ENCODE measurements at places on chromosomes 2 and 18.

- peak; percentile 3 for DNase-seq
These were observed 90.4 kb upstream of the SLC35G4 start for GRCh38 chr18:11518788-11519685.

GRCh38 chr2:85838641-85839040 lies 50.1 kb downstream of the ST3GAL5 start:
- no peak for DNase-seq

DNA sequence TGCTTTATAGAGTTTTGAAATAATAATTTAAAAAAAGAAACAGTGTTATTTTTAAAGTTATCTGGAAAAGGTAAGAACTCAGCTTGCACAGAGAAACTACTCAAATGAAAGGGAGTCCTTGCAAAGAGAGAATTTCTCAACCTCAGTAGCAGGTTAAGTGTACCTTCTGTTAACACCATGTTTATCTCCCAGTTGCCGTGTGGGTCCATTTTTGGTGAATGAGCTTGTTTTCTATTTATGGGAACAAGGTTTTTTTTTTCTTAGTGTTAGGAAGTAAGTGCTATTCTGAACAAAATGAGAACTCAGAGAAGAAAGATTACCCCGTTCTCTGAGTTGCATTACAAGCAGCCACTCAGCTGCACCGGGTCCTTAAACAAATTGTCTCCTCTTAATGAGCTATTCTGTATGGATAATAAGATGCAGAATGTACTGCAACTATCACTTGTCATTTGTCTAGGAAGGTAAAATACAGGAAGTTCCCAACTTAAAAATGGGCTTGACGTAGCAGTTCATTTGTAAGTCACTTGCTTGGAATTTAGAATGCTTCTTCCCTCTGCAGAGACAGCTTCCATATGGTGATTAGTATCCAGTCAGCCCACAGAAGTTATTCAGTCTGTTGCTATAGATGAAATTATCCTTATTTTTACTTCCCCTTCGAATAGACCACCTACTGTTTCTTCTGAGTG lies 74.9 kb downstream of the LTBP1 start:
- no peak for DNase-seq

- no peak for DNase-seq
These were observed 25.9 kb upstream of the DNER start for GRCh38 chr2:229740279-229740678.

GRCh38 chr2:163665817-163666216 lies 70.0 kb downstream of the FIGN start:
- DNase-seq: no peak

DNA sequence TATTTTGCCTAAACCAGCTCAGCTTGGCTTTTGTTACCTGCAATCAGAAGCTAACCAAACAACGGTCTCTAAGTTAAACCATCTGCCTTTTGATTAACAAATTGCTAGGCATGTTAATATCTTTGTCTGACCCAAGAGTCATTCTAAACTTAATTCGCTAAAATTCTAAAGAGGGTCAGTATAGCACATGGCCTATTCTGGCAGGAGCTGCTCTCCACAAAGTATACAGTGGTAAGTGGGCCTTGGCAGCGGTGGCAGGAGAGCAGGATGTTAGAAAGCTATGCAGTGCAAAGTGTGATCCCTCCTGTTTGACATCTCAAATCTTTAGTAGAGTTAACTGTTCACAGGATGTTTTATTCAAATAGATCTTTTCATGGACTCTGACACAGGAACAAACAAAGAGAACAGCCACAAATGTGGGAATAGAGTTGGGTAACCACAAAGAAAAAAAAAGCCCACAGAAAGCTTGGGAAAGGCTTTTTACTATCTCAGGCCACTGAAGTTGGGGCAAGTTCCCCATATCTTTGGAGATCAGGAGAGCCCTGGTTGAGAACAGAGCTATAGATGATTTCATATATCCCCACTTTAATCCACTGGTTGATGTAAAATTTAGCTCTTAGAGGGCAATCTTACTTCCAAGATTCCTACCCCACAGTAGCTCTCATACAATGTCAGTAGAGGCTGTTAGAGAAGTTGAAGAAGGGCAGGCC lies 10.6 kb downstream of the CFAP210 start:
- DNase-seq: no peak

DNA sequence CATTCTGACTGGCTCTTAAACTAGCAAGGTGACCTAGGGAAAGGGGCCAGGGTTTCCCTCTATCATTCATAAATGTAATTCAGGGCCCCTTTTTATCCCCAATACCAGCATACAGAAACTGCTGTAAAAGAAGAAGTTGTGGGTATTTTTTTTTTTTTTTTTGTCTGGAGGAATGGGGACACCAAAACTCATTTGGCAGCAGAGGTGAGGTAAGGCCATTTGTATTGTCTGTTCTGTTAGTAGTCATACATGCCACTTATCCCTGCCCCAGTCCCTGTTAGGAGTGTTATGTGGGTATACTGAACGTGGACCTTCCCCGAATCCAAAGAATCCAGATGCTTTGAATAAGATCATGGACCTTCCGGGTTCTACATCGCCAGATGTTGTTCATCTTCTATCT lies 1.7 kb downstream of the SEPTIN2 start:
- DNase-seq: no peak

DNA sequence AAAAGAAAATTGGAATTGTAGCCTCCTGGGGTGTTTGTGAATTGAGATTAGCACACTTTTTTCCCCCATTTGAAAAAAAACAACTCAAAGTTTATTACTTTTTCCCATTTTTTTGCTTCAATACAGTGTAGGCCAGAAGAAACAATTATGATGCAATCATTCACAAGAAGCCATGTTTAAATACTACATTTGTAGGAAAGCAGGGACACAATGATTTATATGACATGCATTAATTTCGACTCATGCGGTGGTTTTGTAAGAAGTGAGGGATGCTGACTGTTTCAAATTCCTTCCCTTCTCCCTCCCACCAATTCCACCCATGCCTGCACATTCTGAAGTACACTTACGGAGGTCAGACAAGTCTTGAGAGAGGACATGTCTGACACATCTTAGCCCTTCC lies 774.2 kb upstream of the FSHR start:
- DNase-seq: no peak

DNA sequence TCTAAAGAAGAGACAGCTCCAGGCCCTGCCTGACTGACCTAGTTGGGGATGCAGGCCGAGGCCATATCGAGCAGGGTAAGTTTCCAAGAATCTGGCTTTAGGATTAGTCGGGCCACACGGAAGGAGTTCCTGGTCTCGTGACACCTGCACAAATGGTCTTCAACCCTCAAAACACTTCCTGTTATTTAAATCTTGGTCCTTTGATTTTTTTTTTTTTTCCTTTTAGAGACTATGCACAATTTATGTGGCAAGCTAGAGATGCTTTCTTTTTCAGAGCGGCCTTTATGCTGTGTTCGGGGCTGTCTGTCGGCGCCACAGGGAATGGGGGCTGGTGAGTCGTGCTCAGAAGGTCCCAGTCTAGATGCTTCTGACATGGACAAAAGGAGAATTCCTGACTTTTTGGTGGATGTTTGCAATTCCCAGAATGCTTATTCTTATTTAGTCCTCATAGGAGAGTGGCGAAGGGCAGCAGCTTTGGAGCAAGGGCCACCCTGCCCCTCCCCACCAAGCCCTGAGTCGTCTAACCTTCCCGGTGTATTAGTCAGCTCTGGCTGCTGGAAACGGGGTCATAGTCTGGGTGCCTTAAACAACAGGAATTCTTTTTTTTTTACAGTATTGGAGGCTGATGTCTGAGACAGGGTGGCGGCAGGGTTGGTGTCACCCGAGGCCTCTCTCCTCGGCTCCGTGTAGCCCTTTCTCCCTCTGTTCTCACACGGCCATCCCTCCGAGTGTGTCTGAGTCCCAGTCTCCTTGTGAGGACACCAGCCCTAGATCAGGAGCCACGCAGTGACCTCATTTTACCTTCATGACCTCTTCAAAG lies 27.4 kb downstream of the HPCAL1 start:
- no peak for DNase-seq

- no peak for DNase-seq
These were observed 51.2 kb upstream of the ROCK1 start for GRCh38 chr18:21162786-21163185.

- no peak for DNase-seq
These were observed 6.4 kb upstream of the SP9 start for GRCh38 chr2:174328114-174328960.
